ENCODE measurements at places on chromosomes 5 and 9.

DNA sequence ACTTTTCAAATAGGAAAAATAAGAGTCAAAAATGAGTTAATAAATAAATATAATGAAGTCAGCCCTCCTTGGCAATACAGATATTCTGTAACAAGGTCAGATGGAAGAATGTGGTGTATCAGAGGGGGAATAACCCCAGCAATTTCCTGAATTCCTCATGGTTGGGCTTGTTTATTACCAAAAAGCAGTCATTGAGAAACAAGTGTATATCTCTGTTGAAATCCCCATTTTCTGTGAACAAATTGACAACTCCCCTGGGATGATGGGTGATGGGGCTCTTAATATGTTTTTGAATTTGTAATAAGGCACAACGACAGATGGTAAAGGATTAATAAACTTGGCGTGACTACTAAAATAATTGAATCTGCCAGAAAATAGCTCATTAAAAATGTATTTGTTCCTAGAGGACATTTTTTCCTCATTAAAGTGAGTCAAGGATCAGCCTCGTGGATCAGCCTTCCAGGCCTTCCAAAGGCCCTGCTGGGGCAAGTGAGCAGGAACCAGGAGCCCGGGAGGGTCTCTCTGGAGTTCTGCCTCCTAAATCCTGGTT lies 34.2 kb downstream of the THBS4 start:
- DNase-seq, result no peak
- H3K36me3 ChIP-seq, result no peaks in the 10 kb centered on the region
- H3K4me3 ChIP-seq, result no peak overlapping the region
- no peaks in the 10 kb centered on the region for H3K4me1 ChIP-seq
- H3K27ac ChIP-seq, result no peak overlapping the region
- H3K27me3 ChIP-seq, result no peaks in the 10 kb centered on the region

DNA sequence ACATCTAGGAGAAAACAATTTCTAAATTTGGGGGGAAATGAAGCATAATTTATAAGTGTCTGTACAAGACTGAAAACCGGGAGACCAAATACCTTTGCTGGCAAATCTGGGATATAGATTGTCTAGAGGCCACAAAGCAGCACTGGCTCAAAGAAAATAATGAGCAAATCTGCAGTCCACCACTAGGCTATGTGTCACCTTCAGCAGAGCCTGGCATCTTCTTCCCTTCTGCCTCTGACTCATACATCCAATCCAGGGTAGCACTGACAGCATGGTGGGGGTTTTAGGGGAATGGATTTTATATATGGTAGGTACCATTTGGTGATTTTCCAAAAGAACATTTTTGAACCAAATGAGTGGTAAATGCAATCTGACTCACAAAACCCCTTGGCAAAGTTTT lies 12.8 kb downstream of the FAM81B start:
- H3K27me3 ChIP-seq, result no peaks in the 10 kb centered on the region
- no peak for DNase-seq
- no peaks in the 10 kb centered on the region for H3K4me1 ChIP-seq
- no peak overlapping the region for H3K4me3 ChIP-seq
- no peaks in the 10 kb centered on the region for H3K36me3 ChIP-seq

DNA sequence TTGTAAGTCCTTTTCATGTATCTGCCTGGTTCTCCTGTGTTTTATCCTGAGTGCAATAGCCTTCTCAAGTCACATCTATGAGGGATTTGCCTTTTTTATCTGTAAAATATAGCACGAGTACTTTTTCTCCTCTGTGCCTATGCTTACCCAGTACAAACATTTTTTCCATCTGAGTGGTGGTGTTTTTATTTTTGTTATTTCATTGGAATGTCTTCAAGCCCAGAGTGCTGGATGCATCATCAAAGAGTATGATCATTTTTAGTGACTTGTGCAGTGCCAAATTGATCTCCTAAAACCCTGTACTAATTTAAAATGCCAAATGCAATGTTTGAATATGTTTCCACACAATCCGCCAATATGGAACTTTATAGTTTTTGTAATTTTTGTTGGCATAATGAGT lies 86.1 kb downstream of the TLE4 start:
- no peak overlapping the region for H3K4me3 ChIP-seq
- DNase-seq, result no peak
- no peaks in the 10 kb centered on the region for H3K27me3 ChIP-seq
- H3K4me1 ChIP-seq, result no peaks in the 10 kb centered on the region
- H3K27ac ChIP-seq, result no peak overlapping the region

DNA sequence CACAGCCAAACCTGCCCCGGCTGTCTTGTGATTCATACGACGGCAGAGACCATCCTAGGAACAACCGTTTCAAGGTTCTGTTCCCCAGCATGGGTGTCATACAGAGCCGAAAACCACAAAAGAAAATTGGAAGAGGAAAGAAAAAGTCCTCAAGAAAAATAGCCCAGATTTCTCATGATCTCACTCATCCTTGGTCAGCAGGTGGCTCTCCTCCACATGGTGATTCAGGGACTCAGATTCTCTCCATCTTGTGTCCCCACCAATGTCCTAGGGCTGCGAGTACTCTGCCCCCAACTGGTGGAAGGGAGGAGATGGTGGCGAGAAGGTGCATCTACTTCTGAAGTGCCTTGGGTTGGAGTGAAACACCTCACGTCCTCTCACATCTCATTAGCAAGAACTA lies 25.6 kb downstream of the PDZD2 start:
- no peak for DNase-seq
- H3K27ac ChIP-seq, result peak overlapping the region; percentile 85
- peaks cover 8% of the 10 kb centered on the region for H3K4me1 ChIP-seq
- no peak overlapping the region for H3K4me3 ChIP-seq
- H3K36me3 ChIP-seq, result no peaks in the 10 kb centered on the region

DNA sequence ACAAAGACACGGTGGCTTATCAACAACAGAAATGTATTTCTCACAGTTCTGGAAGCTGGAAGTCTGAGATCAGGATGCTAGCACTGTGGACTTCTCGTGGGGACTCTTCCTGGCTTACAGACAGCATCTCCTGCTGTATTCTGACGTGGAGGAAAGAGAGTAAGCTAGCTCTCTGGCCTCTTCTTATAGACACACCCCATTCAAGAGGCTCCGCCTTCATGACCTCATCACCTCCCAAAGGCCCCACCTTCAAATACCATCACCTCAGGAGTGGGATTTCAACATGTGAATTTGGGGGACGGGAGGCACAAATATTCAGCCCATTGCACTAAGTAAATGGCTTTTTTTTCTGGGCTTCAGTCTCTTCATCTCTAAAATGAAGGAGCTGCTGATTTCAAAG lies 27.6 kb downstream of the KCNMB1 start:
- no peak overlapping the region for H3K27ac ChIP-seq
- no peaks in the 10 kb centered on the region for H3K36me3 ChIP-seq
- no peak for DNase-seq
- no peaks in the 10 kb centered on the region for H3K4me1 ChIP-seq
- no peak overlapping the region for H3K4me3 ChIP-seq
- no peaks in the 10 kb centered on the region for H3K27me3 ChIP-seq
